NAMALWA (cell line): ENCODE measurements at places on chromosomes 2 and 18.

- DNase-seq: no peak
Measured at GRCh38 chr2:10240911-10241610, 61.6 kb upstream of the HPCAL1 start.

GRCh38 chr2:134539981-134540380 lies 178.8 kb downstream of the TMEM163 start:
- no peak for DNase-seq

GRCh38 chr2:241425368-241425767 lies 69.3 kb downstream of the FARP2 start:
- no peak for DNase-seq

DNA sequence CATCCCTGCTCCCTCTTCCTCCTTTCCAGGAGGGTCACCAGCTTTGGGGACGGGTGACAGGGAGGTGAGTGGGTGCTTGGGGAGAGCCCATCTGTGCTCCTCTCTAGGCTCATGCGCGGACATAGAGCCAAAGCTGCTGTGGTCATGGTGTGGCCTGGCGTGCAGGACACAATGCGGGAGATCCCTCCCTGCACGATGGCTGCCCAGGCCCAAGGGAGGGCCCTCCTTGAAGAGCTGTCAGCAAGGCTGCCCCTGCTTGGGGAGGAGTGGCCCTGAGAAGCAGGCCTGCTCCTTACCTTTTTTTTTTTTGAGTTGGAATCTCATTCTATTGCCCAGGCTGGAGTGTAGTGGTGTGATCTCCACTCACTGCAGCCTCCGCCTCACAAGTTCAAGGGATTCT lies 111.4 kb downstream of the DYSF start:
- DNase-seq: no peak

GRCh38 chr2:128425731-128426620 lies 107.3 kb upstream of the HS6ST1 start:
- no peak for DNase-seq
